ENCODE measurements at places on chromosomes 2 and 18.

GRCh38 chr2:33673937-33674336, 74.8 kb upstream of the FAM98A start:
- no peak for DNase-seq

- no peak for DNase-seq
These were observed 42.0 kb downstream of the EPHA4 start for GRCh38 chr2:221529943-221530652.

GRCh38 chr2:135279209-135279608, 227.1 kb downstream of the RAB3GAP1 start:
- DNase-seq = no peak

DNA sequence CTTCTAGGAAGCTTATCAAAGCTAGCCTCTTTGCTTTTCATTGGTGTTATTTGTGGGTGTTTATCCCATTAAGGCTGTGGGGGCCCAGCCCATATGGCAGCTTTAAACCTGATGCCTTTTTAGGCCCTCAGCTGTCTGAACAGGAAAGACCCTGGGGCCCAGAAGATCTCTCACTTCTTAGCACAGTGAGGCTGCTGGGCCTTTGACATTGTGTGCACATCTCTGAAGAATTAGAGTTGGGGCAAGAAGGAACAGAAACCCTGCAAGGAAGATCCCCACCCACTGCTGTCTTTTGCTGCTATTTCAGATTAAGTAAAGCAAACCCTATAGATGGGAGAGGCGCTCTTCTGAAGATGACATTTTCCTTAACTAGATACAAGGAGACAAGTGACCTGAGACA, 250.0 kb downstream of the SMAD2 start:
- no peak for DNase-seq

DNA sequence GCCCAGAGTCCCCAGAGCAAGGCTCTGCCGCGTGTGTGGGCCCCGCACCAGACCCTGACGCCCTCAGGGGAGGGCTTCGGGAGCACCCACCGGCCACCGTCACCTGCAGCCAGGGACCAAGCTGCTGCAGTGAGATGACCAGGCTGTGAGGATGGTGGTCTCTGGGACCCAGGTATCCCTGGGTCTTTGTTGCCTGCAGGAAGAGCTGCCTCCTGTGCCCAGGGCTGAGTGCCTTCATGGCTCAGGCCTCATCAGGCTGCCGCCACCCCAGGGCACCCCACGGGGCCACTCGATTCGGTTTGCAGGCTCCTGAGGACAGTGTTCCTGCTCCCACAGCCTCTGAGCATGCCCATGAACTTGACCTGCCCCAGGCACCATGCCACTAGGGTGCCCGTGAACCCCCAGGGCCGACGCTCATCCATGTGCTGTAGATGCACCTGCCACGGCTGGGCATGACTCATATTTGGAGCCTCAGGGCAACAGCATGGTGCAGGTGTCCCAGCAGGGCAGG, 109.8 kb downstream of the FAM210A start:
- no peak for DNase-seq

- no peak for DNase-seq
These were observed 402.3 kb upstream of the GYPC start for GRCh38 chr2:126253669-126254068.

- DNase-seq = no peak
These were observed 196.1 kb upstream of the ZEB2 start for GRCh38 chr2:144715992-144716391.

DNA sequence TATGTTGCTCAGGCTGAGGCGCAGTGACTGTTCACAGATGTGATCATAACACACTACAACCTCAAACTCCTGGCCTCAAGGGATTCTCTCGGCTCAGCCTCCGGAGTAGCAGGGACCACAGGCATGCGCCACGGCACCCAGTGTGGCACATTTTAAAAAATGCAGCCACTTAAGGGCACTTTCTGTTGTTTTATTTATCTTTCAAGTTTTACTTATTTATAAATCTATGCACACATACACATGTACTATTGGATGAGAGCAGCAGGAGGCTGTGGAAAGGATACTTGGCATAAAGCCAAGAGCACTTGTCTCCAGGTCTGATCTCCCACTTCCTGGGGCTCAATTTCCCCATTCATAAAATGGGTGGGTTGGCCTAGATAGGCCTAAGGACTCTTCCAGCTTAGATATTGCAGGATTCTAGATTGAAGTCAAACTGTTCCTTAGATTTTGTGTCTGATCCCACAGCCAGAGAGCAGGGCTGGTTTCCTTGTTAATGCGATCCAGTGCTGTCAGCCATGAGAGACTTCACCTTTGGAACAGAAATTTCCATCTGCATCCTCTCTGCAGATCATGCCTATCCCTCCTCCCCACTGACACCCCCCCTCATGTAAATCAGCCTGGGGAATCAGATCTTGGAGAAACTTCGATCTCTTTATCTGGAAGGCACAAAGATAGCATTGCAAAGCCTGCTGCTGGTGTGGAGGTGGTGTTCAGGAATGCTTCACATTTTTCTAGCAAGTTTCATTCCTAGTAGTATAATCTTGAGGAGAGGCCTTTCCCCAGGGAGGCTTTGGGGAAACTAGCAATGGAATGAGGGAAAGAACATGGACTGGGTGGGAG, 24.7 kb downstream of the PCBP1 start:
- DNase-seq = no peak

GRCh38 chr2:188316791-188317423, 25.2 kb downstream of the GULP1 start:
- DNase-seq = no peak

All from hippocampal formation (tissue), 2 donors.